ENCODE measurements at places on chromosomes 6 and 20.

DNA sequence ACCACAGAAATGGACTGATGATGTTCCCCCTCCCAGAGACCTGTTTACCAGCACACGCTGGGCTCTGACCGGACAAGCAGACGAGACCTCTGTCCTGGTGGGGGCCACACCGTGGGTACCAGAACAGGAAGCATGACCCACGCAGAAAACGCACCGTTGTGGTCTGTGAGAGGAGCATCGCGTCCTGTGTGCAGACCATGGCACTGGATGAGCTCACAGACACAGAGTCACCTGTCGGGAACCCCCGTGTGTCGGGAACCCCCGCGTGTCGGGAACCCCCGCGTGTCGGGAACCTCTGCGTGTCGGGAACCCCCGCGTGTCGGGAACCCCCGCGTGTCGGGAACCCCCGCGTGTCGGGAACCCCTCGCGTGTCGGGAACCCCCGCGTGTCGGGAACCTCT is 37.4 kb downstream of the MYT1 start:
- DNase-seq = no peak

DNA sequence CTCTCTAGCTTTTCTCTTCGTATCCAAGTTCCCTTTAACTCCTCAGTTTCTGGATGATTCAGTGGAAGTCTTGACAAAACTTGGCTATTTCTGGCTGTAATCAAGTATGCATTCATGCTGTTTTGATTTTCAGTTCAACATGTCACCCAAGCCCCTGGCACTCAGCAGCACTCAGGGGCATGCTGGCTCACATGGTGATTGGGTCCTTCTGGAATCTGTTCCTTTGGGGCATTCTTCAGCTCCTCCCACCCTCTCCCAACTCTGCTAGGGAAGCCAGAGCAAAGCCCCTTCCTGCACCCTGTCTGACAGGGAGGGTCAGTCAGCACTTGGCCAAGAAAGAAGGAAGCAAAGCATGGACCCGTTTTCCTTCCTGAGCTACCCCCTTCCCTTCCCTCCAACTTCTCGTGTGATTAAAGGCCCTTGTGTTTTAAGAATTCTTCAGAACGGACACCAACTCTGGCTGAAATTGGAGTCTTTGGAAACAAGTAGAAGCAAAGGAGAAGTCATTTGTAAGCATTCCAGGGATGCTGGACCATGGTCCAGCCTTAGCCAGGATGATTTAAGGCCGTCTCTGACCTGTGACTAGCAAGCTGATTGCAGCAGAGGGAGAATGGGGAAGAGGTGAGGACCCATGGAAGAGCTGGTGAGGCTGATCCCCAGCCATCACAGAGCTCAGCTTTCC is 7.1 kb downstream of the PLEKHG1 start:
- no peak for DNase-seq

GRCh38 chr20:12740647-12741046 is 268.1 kb upstream of the SPTLC3 start:
- DNase-seq = no peak

GRCh38 chr20:34193051-34193450 is 48.2 kb upstream of the ASIP start:
- DNase-seq = no peak

- DNase-seq = no peak
These were observed 129.6 kb downstream of the FNDC1 start for GRCh38 chr6:159298840-159299239.

- DNase-seq = no peak
These were observed 85.0 kb upstream of the KCNK16 start for GRCh38 chr6:39407446-39407993.

DNA sequence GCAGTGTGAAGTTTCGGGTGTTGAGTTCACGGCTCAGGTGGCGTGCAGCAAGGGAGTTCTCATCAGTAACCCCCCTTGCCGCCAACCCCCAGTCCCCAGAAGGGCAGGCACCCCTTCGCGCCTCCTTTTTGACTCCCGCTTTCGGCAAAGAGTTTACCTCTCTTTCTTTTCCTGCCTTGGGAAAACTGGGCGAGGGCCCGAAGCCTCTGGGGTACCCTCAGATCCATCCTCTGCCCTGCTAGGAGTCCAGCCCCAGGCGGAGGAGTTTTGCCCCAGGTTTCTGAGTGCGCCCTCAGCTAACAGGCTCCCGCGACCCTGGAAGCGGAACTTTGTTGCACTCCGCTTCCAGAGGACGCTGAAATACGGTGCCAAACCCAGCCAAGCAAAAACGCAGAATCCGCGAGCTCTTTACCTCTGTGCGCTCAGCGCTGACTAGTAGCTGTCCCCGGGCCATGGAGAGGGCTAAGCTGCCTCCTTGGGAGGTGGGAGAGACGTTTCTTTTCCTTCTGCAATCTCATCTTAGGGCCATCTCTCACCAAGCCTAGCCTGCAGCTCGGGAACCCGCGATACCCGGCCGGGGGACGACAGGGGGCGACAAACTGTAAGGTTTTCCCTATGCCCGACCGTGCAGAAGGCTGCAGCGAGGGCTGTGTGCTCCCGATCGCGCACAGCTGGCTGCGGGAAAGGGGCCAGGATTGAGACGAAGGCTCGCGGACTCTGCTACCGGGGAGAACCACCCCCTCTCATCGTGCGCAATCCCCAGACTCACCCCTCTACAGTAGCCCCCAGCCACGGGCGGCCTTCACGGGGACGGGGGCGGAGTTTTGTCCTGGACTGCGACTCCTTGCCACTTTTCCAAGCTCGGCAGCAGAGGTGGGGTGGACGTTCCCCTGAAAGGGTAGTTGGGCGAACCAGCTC is 2.7 kb upstream of the PAX1 start:
- peak; percentile 83 for DNase-seq

- DNase-seq = no peak
These were observed 22.9 kb downstream of the PPP1R3G start for GRCh38 chr6:5108068-5108467.

DNA sequence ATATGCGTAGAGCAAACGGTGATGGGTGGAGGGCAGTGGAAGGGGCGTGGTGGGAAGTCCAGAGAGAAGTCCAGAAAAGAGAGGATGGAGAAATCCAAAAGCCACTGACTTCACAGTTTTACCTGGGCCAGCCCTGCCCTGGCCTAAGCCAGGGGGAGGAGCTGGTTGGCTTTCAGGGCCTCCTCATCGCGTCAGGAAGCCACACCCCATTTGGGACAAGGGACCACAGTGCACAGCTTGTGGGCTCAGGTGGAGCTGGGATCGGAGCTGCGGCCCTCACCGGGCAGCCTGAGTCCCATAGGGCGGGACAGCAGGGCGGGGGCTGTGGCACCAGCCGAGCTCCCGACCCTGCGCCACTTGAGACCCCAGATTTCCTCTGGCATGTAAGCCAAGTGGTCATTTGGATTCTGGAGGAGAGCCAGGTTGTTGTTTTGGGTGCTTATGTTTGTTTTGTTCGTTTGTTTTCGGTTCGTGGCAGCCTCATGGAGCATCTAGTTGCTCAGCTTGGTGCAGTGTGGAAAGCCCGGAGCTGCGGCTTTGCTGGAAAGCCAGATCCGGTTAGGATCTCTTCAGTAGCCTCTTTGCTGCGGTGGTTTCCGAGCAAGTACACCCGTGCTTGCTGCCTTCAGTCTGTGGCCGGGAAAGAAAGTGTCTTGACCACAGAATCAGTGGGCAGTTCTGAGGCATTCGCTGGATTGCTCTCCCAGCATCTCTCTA is 42.2 kb downstream of the RIOK1 start:
- DNase-seq = no peak

- DNase-seq = no peak
These were observed 113.2 kb downstream of the CARMIL1 start for GRCh38 chr6:25392372-25392771.

DNA sequence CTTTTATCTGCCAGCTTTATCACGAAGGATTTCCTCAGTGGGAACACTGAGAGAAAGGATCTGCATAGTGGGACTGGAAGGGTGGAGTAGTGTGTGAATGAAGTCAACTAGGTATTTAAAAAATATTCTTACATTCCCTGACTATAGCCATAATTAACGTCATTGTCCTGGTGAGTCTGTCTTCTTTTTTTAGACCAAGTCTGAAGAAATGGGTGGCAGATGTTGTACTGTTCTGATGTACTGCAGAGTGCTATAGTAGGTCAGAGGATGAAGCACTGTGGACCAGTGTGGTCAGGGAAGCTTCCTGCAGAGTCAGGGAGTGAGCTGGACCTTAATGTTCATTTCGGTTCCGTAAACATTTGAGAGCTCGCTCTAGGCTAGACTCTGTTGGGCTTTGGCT is 11.9 kb downstream of the TULP4 start:
- DNase-seq = no peak

GRCh38 chr20:4637081-4637797 is 84.5 kb upstream of the PRND start:
- DNase-seq = peak; percentile 80

DNA sequence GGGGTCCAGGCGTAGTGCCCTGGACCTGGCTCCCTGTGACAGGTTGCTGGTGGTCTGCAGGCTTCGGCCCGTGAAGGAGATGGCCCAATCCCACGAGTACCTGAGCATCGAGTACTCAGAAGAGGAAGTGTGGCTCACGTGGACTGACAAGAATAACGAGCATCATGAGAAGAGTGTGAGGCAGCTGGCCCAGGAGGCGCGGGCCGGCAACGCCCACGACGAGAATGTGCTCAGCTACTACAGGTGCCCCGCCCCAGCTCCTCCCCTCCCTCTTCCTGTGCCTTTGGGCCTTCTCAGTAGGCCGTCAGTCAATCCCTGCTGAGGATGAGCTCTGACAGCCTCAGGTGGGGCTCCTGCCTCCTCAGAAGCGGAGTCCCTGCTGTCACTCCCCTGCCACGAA is 42.6 kb downstream of the UQCC2 start:
- DNase-seq = no peak

DNA sequence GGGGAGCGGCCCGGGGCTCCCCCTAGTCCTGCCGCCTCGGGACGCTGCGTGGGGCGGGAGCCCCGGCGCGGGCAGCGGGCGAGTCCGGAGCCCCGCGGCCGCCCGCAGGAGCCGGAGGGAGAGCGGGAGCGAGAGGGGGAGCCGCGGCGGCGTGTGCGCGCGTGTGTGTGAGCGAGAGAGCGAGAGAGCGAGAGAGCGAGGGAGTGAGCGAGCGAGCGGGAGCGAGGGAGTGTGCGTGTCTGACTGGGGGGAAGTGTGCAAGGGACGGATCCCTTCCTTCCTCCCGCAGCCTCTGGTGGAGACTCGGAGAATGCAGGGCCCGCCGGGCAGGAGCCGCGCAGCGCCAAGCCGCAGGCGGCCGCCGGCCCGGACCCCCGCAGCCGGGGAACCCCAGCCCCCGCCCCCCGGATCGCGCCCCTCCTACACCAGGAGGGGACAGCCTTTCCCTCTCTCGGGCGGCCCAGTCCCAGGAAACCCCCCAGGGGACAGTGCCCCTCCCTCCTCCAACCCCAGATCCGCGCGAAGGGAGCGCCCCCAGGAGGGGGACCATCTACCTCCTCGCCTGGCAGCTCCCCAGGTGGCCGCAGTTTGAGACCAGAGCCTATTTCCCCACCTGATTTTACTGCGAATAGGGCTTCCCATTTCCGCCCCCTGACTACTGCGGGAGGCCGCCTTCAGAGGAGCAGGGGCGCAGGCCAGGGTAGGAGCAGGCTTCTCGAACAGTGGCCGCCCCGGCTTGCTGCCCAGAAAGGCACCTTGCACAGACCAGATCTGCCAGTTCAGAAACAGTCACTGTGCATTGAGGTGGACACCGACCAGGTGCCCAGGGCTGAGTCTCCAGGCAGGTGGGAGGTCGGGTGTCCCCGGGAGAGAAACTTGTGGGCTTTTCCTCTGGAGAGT is at the start of gene CDH22:
Gene CDH22 (minus strand): TSS at position 241 of the 900 bp plus-strand sequence. CDS start 57,204 bp downstream, outside the sequence.
- peak; percentile 87 for DNase-seq

- DNase-seq = no peak
These were observed 153.6 kb downstream of the BMP2 start for GRCh38 chr20:6920991-6921613.

GRCh38 chr20:25160897-25161296 is 34.6 kb upstream of the ENTPD6 start:
- DNase-seq = no peak

DNA sequence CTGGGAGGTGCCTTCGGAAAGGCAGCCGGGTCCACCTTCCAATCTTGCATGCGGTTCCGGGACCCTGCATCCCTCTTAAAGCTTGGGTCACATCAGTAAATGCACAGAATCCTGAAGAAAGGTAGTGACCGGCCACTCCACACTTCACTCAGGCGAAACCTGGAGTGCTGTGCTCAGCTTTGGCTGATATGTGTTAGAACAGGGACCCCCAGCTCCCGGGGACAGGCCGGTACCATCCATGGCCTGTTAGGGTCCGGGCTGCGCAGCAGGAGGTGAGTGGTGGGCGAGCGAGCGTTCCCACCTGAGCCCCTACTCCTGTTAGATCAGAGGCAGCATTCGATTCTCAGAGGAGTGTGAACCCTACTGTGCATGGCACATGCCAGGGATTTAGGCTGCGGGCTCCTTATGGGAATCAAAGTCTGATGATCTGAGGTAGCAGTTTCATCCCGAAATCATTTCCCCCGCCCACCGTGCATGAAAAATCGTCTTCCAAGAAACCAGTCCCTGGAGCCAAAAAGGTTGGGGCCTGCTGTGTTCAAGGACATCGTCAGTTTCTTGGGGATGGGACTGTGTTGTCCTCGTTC is 143.0 kb downstream of the ERMARD start:
- peak; percentile 10 for DNase-seq

DNA sequence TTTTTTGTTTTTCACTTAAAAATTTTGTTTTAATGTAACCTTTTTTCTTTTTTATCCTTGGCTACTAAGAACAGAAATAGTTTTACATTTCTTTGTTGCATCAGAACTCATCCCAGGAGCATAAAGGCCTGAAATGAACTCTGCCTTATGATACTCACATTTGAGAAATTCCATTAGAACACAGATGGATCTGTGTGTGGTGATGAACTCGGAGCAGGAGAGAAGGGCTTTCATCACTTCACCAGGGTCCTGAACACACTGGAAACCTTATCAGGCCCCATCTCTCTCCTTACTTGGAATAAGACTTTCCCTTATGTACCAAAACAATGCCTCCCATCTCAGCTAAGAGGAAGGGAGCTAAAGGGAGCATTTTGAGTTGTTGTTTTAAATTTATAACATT is 139.4 kb downstream of the PHF3 start:
- DNase-seq = no peak

DNA sequence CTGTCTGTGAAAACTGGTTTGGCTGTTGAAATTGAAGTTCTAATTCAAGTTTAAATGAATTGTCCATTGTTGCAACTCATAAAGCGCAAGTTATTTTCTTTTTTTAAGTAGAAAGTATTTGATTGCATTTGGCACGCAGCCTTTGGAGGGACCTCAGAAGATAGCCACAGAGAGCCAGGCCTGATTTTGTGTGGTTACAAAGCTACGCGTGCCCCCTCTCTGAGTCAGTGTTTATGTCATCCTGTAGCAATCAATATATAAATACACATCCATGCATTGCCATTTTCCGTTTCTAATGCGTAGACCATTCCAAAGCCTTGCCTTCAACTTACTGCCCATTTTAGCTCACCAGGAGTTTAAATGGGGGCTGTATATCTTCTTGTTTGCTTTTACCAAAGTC is 173.2 kb downstream of the TMEM242 start:
- DNase-seq = no peak

- peak; percentile 66 for DNase-seq
These were observed 5.6 kb upstream of the SYNE1 start for GRCh38 chr6:152642578-152643375.

- DNase-seq = peak; percentile 34
These were observed 198.5 kb downstream of the HIVEP2 start for GRCh38 chr6:142746524-142746923.

- DNase-seq = no peak
These were observed 138.4 kb upstream of the RNF24 start for GRCh38 chr20:4153661-4154238.

GRCh38 chr20:10476319-10476724 is 41.2 kb downstream of the SLX4IP start:
- DNase-seq = no peak

GRCh38 chr6:25165177-25165576 is 114.0 kb upstream of the CARMIL1 start:
- DNase-seq = no peak

GRCh38 chr6:119043265-119043664 is 35.2 kb downstream of the FAM184A start:
- no peak for DNase-seq
